ENCODE measurements at places on chromosomes 12 and 14.
A peak's percentile ranks its signal among the peaks of the same experiment; 100 is the strongest.

- DNase-seq, result peak; percentile 79
Observed at GRCh38 chr14:22929961-22930364, 787 bp upstream of the PRMT5 start.

DNA sequence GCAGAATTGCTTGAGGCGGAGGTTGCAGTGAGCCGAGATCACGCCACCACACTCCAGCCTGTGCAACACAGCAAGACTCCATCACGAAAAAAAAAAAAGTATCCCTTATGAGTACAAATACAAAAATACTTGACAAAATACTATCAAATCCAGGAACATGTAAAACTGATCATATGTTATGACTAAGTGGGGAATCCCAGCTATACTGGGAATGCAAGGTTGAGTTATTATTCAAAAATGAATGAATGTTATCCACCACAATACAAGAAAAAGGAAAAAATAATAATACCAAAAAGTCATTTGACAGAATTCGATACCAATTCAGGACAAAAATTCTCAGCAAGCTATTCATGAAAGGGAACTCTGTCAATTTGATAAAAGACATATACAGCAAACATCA, 32.6 kb downstream of the MOK start:
- no peak for DNase-seq

DNA sequence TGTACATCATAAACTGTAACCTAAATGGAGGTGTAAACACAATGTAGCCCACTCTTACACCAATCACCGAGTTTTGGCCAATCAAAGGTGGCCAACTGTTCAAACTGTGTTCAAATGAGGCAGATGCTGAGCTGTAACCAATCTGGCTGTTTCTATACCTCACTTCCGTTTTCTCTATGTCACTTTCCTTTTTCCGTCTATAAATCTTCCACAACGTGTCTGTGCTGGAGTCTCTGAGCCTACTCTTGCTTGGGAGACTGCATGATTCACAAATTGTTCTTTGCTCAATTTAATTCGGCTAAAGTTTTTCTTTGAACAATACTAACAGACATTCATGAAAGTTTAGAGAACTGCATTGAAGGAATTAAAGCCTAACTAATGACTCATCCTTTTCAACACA, 547.1 kb upstream of the USP15 start:
- DNase-seq, result no peak

GRCh38 chr12:52149651-52150241, 42.1 kb downstream of the KRT80 start:
- peak; percentile 9 for DNase-seq

- no peak for DNase-seq
Observed at GRCh38 chr12:128976120-128976738, 123.0 kb downstream of the GLT1D1 start.

DNA sequence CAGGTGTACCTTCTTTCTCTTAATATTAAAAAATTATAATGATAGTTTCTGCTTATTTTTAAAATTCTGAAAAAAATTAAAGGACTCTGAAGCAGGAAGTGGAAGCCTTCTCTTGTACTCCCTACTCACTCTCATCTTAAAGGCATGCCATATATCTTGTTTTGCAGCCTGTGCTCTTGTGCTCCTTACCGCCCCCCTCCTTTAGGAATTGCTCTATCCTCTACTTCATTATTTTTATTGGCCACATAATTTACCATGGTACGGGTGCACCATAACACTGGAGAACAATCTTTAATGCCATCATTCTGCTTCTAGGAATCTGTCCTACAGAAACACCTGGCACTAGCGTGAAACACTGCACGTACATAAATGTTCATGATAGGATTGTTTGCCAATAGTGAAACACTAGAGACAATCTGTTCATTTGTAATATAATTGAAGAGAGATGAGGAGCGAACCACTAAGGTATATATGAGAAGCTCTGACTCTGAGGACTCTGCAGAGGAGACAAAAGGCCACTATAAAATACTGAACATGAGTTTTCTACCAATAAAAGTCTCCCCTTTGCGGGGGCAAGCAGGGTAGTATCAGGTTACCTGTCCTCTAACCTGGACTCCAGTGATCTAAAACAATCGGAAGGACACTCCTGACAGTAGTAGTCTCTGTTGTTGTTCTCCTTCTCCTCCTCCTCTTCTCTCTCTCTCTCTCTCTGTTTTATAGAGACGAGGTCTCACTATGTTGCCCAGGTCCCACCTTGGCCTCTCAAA, 6.3 kb upstream of the NYNRIN start:
- peak; percentile 63 for DNase-seq

DNA sequence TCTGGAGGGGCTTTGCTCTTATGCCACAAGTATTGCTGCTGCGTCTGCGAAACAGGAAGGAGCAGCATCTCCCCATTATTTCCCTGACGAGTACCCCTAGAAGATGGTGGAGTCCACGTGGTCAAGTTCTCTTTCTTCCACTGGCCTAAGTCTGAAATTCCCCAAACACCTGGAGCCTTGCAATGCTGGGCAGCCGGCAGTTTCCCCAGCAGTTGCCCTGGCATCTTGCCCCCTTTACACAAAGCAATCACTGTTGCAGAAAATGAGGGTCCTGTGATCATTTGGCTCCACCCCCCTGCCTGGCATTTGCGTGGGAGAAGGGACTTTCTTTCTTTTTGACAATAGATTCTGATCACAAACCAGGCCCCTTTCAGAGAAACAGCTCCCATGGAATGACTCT, 56.9 kb downstream of the FOS start:
- DNase-seq, result peak; percentile 46
